ENCODE measurements at places on chromosomes 5 and 9.

- DNase-seq = no peak
Measured at GRCh38 chr5:7518947-7519560, 123.1 kb downstream of the ADCY2 start.

DNA sequence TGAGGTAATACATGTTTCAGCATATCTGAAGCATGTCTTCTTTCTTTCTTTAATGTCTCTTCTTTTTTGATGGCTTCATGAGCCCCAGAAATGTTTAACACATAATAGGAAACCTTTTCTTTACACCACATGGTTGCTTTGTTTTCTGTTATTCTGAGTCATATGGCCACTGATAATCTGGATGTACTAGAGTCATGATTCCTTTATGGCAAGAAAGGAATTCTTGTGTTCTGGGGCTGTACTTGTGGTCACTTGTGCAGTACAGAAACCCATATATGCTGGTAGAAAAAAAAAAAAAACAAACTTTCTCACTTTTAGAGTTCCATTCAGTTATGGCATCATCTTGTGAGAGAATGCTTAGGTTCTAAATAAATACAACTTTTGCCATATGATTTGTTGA, 1669.3 kb upstream of the CDH9 start:
- no peak for DNase-seq

DNA sequence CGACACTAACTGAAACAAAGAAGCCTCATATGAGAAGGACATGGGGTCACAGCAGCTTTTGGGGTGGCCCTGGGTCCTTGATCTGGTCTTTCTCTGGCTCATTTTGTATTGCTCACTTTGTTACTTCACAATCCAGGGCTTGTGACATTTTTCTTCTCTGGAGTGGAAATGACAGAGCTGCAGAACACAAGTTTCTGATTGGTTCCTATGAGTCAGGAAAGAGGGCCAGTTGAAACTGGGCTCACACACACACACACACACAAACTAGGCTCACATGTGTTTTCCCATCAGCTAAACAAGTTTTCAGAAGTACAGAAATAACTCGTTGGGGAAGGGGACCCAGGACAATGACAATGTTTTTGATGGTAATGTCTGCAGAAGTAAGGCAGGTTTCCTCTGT, 54.3 kb downstream of the TMC1 start:
- DNase-seq = no peak

DNA sequence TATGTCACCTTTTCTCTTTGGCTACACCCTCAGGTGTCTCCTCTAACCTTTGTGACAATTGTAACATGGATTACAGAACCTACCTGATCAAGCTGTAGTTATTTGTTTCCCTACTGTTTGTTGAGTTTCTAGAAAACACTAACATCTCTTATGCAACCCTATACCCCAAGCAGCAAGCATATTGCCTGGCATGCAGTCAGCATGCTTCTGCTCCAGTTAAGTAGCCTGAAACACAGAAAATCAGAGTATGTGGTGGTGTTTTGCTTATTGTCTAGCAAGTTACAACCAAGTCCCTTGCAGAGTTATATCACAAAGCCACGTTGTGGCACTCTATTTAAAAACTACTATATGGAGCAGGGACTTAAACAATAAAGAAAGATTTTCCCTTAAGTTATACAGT, 131.1 kb downstream of the CDH12 start:
- no peak for DNase-seq

GRCh38 chr5:150500328-150500841, 7.5 kb upstream of the NDST1 start:
- no peak for DNase-seq

- no peak for DNase-seq
Measured at GRCh38 chr9:136602193-136602885, 56.5 kb upstream of the NOTCH1 start.

DNA sequence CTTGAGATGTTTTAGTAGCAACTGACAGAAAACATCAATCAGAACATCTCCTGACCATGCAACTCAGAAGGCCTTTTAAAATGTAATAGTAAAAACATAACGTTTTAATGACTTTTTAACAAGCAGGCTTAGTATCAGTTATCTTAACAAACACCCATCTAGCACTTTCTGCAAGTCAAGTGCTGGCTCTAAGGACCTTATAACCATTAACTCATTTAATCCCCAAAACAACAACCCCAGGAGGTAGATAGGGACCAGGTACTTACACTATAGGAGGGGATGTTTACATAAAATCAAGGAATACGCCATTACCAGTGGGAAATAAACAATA, 41.8 kb downstream of the ROR2 start:
- no peak for DNase-seq

DNA sequence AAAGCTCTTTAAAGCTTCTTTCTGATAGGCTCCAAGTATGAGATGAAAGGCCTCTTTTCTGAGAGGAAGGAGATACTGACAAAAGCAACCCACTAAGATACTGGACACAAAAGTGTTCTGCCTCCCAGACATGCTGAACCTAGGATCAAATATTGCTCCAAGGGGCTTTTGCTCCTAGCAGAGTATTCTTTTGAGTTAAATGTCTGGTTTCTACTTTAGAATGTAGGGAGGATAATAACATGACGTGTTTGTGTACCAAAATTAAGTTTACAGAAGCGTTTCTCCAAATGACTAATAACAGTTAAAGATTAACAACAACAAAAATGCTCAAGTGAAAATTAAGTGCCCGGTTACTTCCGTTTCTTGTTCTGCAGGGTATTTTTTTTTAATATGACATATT, 2293.3 kb upstream of the C9orf72 start:
- DNase-seq = no peak

DNA sequence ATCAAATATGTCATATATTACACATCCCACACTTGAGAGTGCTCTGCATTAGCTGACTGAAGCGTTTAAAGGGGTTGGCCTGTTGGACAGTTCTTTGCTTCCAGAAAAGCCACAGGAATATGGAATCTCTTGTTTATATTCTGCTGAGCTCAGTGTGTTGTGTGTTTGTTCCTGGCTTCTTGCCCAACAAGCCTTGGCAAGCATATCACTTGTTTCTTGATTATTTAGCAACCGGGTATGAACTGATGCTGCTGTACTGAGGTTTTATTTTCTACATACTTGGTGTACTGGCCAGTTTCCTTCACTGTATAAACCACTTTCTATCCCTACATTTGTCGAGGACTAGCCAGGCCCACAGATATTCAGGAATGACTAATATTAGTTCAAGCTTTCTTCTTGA, 378.9 kb downstream of the KCTD16 start:
- DNase-seq = no peak

GRCh38 chr5:135553688-135554462, 18.1 kb upstream of the NEUROG1 start:
- DNase-seq = no peak

DNA sequence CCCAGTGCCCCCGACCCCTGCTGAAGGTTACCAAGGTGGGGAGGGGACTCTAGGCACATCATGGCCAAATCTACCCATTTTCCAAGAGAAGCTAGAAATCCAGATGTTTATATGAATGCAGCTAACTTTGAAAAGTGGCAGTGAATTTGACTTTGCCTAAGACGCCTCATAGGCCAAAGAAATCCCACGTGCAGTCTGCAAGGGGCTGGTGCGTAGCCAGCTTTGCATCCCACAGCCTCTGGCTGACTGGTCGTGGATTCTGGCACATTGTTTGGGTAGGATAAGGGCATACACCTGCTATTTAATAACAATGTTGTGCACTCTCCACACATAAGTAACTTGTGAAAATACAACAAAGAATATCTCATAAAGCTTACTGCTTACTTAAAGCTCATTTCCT, 3.5 kb upstream of the GADD45G start:
- no peak for DNase-seq

- DNase-seq = no peak
Measured at GRCh38 chr9:130681769-130682420, 11.7 kb upstream of the EXOSC2 start.

GRCh38 chr5:64690104-64690416, 243 bp upstream of the SHISAL2B start:
- DNase-seq = no peak

DNA sequence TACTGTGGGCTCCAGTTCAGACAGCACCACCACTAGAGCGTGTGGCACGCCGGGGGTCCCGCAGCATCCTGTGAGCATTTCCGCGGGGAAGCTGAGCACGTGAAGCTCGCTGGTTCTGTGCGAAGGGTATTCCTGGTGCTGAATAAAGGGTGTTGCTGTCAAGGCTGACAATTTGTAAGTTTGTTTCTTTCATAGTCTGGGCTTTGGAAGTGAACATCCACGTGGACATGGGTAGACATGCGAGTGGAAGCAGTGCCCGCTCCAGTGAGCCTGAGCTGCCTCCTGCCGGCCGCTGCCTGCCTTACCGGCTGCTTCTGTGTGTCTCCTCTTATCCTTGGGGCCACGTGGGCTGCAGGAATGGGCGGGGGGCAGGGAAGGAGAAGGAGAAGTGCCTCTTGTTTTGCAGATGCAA, 14.7 kb downstream of the NDUFS6 start:
- DNase-seq = no peak

DNA sequence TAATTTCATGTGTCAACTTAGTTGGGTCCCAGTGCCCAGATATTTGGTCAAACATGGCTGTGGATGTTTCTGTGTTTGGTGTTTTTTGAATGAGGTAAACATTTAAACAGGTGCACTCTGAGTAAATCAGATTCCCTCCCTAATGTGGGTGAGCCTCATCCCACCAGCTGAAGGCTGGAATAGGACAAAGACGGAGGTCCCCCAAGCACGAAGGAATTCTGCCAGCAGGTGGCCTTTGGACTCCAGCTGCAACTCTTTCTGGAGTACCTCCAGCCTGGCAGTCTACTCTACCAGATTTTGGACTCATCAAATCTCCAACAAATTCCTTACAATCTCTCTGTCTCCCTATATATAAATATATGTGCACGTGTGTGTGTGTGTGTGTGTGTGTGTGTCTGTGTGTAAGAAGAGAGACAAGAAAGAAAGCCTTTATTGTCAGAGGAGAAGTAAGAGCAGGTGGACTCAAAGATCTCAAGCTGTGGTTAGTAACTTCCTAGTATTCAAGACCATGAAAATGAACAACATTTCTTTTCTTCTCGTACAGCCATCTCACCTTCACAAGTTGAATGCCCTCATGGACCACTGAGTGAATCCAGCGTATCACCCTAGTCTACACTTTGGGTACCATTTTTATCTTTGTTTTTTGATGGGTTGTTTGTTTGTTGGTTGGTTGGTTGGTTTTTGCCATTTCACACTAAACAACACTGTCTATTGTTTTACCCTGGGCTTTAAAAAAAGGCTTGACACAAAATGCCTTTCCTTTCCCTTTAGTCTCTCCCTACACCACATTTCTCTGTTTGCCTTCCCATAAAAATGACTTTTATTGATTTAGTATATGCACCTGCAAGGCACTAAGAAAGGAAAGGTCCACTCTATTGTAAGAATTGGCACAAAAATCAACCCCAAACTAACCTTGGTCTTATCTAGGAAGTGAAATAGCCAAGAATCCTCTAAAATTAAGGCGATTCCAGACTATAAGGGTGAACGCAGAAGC, 118.7 kb downstream of the TENT4A start:
- DNase-seq = no peak

DNA sequence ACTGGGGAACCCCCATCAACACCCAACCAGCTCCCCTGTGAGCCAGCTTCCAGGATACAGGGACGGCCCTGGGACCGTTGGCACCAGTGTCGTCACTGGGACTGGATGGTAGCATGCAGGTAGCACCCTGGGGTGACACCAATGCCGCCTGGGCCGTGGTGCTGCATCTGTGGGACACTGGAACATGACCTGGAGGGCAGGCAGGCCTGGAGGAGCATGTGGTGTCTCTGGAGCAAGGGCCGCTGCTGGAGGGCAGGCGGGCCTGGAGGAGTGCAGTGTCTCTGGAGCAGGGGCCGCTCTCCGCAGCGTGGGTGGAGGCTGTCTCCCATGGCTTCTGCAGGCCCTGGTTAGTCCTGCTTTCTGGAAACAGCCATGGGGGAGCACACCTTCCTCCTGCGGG, 13.1 kb downstream of the LPCAT1 start:
- no peak for DNase-seq
